ENCODE measurements at places on chromosomes 11 and 22.

DNA sequence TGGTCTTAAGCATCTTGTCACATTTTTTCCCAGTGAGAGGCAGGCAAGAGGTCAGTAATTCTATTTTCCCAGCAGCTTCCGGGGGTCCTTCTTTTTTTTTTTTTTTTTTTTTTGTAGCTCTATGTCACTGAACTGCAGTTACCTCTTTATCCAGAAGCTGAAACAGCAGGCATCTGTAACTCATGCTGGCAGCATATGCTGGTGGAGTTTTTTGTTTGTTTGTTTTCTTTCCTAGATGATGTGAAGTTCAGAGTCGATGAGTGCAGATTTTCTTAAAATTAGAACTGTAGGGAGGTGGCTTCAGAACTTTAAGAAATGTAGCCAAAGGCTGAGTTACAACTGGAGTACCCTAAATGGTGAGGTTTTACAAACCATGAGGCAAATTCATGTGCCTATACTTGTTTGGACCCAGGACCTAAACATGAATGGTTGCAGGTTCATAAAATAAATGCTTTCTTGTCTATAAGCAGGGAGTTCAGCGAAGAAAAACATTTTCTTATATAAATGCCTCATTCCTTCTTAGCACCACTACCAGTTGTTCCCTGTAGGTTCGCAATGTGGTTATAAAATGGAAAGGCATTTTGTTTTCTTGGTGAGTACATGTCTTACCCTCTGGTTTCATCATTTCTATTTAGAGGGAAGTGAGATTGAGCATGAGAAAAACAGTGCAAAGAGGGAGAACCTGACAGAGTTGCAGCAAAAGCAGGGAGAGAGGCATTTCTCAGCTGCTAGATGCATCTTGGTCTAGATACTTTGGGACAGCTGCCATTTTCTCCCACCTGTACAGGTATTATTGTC is 84.0 kb downstream of the TRIM44 start:
- no peak for DNase-seq

DNA sequence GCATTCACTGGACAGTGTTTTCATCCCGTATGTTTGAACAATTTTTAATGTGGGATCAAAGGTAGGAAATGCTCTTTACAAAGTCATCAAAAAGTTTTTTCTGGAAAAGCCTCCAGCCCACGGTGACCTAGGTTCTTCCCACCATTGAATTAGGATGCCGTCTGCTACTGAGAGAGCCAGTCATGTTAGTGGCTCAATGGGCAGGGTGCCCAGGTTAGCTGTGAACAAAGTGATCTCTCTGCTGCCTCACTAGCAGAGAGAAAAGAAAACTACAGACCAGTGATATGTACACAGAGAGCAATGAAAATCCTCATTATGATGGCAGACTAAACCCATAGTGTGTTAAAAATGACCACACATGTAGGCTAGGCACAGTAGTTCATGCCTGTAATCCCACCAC is 32.4 kb downstream of the KCNQ1 start:
- DNase-seq, result no peak

GRCh38 chr11:57639321-57640067 is 10.2 kb downstream of the YPEL4 start:
- DNase-seq, result no peak

DNA sequence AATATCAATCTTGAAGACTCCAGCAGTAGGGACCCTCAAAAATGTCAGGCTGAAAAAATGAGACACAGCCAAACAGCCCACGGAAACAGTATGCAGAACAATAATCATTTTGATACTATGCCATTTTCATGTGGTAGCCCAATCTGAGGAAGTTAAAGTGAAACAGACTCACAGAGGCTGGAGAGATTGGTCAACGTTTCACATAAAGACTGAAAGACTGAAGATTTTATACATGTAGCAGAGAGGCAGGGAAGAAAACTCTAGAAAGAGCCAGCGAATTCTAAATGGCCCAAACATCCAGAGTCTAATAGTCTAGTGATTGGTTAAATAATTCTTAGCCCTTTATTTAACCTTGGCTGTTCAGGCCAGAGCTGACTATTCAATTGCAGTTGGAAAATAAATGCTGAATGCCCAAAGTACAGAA is 49.4 kb downstream of the MAML2 start:
- DNase-seq, result no peak

- DNase-seq, result no peak
Measured at GRCh38 chr11:41201156-41201555, 258.3 kb downstream of the LRRC4C start.

GRCh38 chr22:45001653-45002052 is 8.2 kb downstream of the PHF21B start:
- DNase-seq, result no peak

DNA sequence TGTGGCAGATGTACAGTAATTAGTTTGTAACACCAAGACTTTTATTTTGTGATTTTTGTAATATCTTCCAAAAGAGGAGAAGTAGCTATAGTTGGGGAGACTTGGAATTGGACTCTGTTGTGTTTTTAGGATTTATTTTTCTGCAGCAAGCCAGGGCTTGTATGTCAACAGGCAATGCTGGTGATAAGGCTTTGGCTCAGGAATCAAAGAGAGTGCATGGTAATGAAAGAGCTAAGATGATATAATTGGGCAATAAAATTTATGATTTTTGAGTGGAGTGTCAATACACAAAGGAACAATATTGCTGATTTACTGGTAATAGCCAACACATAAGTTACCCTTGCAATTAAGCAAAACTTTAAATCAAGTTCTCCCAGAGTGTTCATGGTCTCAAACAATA is 452.9 kb downstream of the TMEM135 start:
- no peak for DNase-seq

DNA sequence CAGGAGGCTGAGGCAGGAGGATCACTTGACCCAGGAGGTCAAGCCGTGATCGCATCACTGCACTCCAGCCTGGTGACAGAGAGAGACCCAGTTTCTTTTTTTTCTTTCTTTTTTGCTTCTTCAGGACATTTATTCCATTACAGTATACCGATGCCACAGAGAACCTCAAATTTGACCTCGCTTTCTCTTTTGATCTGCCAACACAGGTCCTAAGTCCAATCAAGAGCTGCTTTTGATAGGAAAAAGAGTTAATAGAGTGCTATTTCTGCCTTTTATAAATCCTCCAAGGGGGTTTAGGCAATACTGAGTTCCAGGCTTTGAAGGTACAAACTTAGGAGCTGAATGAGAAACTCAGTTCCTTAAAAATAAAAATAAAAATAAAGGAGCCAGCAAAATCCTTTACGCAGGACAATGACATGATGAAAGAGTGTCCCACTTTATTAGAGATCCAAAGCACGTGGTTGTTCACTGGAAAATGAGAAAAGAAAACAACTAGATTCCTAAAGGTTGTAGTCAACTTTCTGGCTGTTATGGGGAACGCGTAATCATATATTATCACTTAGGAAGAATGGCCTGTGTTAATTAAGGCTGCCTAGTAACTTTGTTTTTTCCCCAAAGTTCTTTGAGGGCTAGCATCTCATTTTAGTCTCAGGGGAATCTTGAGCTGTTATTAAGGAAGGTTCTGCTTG is 27.2 kb downstream of the FADD start:
- no peak for DNase-seq

DNA sequence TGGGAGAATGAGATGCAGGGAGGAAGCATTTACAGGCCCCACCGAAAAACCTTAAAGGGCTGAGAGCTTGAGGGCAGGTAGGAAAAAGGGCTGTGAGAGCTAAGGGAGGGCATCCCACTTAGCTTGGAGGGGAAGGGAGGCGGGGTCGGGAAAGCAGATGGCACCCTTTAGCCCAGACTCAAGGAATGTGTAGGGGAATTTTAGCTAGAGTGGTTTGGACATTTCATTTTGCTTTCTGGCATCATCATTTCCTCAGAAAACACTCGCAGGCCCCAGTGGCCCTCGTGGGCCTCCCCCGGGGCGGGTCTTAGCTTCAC is 846 bp upstream of the STIM1 start:
- DNase-seq, result no peak

GRCh38 chr11:23556163-23556750 is 696.0 kb upstream of the CCDC179 start:
- DNase-seq, result no peak

GRCh38 chr22:35601743-35602615 is 15.2 kb downstream of the MB start:
- DNase-seq, result no peak

DNA sequence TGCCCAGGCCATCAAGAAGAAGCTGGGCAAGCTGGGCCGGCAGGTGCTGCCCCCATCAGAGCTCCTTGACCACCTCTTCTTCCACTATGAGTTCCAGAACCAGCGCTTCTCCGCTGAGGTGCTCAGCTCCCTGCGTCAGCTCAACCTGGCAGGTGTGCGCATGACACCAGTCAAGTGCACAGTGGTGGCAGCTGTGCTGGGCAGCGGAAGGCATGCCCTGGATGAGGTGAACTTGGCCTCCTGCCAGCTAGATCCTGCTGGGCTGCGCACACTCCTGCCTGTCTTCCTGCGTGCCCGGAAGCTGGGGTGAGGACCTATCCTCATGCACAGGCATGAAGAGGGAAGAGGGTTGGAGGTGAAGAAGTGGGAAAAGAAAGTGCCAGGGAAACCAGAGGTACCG is 5.3 kb upstream of the NHERF4 start:
- DNase-seq, result no peak

- no peak for DNase-seq
Measured at GRCh38 chr11:1920909-1921573, 1.5 kb downstream of the TNNT3 start.

DNA sequence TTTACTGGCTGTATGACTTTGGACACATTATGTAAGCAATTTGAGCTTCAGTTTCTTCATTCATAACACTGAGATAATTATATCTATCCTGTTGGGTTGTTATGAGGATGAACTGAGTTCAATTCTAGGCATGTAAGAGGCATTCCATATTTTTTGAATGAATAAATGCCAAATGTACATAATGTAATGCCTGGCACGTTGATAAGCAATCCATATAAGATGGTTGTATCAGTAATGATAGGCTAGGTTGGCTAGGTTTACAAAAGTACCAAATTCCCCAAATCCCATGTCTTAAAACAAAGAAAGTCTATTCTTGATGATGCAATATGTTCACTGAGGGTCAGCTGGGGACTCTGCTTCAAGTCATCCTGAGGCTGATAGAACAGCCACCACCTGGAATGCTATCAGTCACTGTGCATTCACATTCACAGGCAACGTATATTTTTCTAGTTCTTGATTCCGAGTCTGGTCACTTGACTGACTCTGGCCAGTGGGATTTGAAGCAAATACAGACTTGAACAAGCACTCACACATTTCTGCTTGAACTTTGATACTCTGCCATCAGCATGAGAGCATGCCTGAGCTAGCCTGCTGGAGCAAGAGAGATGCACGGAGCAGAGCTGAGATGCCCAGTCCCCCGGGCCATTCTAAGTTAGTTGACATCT is 104.0 kb upstream of the TIMP3 start:
- DNase-seq, result no peak

DNA sequence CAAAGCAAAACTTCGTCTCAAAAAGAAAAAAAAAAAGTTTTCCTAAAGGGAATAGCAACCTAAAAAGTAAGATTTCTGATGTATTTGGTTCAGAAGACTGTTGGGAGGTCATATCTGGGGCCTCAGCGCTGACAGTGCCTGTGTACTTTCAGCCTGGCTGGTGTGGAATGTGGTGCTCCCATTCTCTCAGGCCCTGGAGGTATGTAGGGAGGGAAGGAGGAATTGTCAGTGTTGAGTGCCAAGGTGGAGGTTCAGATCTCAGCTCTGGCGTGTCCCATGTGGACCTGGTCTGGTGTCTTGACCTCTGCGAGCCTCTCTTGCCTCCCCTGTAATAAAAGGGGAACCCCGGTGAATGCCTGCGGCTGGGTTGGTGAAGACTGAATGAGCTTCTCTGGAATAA is 22.4 kb downstream of the PRR5 start:
- DNase-seq, result no peak

GRCh38 chr11:76700177-76701100 is 29.9 kb upstream of the LRRC32 start:
- DNase-seq, result no peak

GRCh38 chr11:31995032-31995431 is 95.8 kb upstream of the RCN1 start:
- no peak for DNase-seq

DNA sequence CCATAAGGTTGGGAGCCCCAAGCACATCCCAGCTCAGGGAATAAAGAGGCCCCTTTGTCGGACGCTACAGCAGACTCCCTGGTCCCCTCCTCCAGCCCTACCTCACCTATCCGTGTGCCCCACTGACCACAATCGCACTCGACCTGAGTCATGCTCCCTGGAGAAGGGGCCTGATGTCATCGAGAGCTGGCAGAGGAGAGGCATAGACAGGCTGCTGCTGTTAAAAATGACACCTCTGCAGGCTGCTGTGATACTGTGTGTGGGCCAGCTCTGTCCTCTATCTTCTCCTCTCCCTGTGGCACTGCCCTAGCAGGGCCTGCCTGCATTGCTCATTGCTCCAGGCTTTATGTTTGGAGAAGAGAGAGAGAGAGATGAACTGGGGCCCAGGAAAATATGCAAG is 123.4 kb upstream of the SYT13 start:
- DNase-seq, result no peak

DNA sequence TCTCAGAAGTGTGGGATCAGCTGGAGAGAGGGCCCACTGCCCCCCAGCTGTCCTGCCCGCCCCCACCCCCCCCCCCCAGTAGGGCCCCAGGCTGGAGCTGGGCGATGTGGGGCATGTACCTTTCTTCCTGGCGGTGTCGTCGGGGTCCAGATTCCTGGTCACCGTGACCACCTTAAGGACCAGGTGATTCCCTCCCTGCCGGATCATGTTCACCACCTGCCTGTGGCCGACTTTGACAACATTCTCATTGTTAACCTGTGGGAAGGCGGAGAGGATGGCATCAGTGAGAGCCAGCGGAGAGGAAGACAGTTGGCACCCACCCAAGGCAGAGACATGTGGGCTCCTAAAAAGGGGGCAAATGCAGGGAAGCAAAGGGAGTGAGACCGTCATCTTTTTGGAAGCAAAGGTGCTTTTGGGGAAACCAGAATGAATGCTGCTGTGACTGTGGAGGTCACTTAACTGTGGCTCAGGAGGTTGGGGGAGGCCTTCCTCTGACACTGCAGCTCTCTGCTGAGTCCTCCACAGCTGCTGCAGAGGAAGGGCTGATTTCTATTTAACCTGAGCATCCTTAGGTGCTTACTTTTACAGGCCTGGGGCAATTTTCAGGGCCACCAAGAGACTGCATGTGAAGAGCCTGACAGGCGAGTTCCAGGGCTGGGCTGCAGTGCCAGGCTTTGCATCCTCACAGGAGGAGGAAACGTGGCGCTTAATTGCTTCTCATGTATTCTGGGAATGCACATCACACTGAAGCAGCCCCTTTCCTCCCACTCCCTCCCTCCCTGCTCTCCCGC is 104.5 kb downstream of the CTTN start:
- DNase-seq, result no peak

DNA sequence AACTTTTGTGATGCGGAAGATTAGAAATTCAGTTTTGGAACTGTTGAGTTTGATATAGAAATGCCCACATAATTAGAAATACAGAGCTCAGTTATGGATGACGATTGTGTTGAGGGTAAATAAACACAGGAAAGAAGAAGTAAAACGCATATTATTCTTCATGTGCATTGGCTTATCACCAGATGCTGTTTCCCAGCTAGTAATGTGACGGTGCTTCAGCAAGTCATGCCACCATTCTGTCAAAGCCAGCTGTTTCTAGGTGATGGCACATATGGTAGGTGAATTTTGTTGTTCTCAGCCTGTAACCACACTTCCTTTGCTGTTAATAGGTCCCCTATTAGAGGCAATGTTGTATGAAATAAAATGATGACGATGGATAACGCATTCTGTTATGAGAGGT is 68.9 kb downstream of the C11orf65 start:
- DNase-seq, result no peak

Data from stimulated activated CD4-positive, alpha-beta T cell treated with anti-CD3 and anti-CD28 coated beads, Interleukin-2, amount 100 ng/mL, for 24 hours (primary cell).